Adrenal gland (tissue), 19 donors: ENCODE measurements at places on chromosomes 5 and 9. TPM values are rescaled to one million over a fixed set of nuclear protein-coding genes. Genes with fewer than 3 reads are reported as not detected.

The PROB1 gene
- total RNA-seq: 15.1 TPM

The PCDHB10 gene
- total RNA-seq: 0.50 TPM

The KIF27 gene
- total RNA-seq: 5.8 TPM

The VLDLR gene
- 54.1 TPM for total RNA-seq

The CARD9 gene
- 2.7 TPM for total RNA-seq

The ANKRD34B gene
- not detected for total RNA-seq

The PFN3 gene
- total RNA-seq: not detected

The GGTA1 gene
- total RNA-seq: 9.7 TPM

The ZSWIM6 gene
- 14.6 TPM for total RNA-seq

The OR5C1 gene
- not detected for total RNA-seq

The GNAQ gene
- 71.7 TPM for total RNA-seq

The CNTLN gene
- total RNA-seq: 10.1 TPM

- no peak for DNase-seq
Measured at GRCh38 chr5:76500633-76501393, 97.7 kb downstream of the IQGAP2 start.

GRCh38 chr5:32779754-32780415 lies 68.8 kb downstream of the NPR3 start:
- no peak for DNase-seq

DNA sequence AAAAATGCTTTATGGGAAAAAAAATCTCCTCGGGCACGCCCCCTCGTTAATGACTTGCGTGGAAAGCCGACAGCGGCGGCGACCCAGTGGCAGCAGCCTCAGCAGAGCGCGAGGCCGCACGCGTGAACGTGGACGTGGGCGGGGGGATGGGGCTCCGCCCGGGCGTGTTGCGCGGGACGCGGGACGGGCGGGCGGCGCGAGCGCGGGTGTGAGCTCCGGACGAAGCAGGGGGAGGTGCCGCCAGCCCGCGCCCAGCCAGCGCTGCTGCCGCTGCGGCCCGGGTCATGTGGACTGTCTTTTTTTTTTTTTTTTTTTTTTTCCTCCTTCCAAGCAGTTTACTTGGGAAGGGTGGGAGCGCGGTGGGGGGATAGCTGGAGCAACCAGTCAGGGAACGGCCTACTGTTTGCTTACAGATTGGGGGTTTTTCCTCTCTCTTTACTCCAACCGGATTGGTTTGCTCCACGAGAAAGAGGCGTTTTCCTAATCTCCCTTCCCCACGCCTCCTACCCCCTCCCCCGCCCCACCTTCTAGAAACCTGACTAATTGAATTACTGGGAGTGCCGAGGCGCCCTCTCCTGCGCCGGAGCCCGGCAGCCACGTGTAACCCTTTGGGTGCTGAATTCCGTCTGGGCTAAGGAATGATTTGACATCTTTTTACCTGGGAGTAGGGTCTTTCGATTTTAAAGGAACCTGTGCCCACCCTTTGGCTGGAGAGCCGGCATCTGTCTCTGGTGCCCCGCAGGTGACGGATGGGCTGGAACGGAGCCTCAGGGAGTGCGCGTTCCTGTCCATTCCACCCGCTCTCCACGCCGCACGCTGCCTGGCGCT lies 1.7 kb upstream of the EFNA5 start:
- peak; percentile 54 for DNase-seq

GRCh38 chr9:3467593-3468219 lies 58.1 kb downstream of the RFX3 start:
- peak; percentile 90 for DNase-seq

GRCh38 chr9:137631345-137632229 lies 12.8 kb downstream of the EHMT1 start:
- no peak for DNase-seq

- DNase-seq: no peak
Measured at GRCh38 chr5:144864118-144864517, 693.4 kb downstream of the KCTD16 start.

GRCh38 chr5:84791138-84791537 lies 406.5 kb upstream of the EDIL3 start:
- no peak for DNase-seq

DNA sequence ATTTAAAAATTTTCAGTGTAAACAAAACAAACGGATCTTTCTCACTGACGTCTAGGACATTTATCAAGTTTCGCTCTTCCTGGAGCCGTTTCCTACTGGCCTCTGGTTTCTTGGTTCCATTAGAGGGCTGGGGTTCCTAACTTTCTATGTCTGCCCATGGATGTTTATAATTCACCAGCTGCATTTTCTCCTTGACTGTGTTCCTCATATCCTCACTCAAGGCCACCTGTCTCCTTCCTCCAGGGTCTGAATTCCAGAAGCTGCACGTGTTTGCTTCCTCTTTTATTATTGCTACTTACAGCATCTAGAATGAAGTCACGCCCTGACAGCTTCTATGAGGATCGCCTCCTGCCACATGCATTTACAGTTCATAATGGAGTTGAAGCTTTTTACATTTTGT lies 74.1 kb upstream of the BASP1 start:
- no peak for DNase-seq

DNA sequence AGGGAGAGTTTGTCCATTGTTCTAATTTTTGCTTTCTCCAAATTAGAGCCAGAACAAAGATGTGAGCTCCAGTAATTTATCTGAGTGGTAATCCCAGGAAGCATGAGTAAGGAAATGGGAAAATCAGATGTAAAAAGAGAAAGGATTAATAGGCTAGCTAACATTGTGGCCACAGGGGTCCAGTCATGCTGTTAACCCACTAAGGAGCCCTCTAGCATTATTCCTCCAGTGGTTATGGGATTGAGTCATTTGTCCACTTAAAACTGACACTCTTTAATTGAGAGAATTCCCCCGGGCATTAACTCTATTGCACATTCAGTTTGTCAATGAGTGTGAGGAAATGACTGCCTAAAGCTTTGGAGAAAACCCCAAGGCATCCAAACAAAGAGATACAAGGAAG lies 700.3 kb upstream of the TYRP1 start:
- DNase-seq: no peak

GRCh38 chr9:87592554-87593358 lies 95.1 kb downstream of the DAPK1 start:
- DNase-seq: peak; percentile 69

DNA sequence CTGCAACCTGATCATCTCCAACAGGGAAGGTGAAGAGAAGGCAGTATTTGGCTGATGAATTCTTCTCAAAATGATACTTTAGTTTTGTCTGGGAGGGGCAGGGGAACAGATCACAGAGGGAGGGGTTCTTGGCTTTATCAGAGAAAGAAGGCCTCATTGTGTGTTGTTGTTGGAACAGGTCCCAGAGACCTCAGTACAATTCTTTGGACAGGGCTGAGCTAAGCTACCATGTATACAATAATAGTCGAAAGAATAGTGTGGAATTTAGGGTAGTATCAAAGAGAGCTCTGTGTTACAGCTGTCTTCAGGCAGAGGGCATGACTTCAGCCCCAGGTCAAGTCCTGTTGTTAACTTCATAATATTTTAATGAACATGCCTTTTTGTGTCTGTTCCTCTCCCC lies 39.9 kb downstream of the ARHGAP26 start:
- DNase-seq: no peak

- DNase-seq: no peak
Measured at GRCh38 chr5:135221187-135221473, 177.9 kb downstream of the MACROH2A1 start.

GRCh38 chr5:96538808-96539250 lies 105.8 kb upstream of the PCSK1 start:
- no peak for DNase-seq

DNA sequence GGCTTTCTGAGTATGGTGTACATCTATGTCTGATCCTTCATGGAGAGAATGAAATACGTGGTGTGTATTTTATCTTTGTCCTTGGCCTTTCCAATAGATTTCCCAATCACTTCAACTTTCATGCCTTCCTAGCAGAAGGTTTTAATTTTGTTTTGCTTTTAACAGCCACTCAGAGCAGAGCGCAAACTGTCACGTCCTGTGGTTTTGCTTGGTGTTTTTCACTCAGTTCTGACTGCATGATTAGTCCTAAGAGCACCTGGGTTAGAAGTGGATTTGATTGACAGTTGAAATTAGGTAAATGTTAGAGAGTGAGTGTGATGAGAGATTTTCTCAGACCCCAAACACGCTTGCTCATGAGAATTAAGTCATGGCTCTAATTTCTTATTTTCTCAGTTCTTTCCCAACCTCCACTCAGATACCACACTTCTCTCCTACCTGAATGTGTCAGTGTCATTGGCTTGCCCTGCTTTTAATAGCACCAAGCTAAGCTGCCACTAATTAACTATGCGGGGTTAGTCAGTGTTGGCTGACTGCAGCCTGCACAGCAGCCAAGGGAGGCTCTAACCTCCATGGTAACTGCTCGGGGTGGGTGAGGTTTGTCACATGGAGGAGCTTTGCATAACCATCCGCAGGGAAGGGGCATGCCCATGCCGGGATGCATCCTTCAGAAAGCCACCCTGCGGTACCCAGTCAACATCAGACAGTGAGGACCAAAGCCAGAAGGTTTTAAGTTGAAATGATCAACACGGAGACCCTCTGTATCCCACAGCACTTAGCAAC lies 173.4 kb downstream of the NR3C1 start:
- no peak for DNase-seq

- no peak for DNase-seq
Measured at GRCh38 chr9:35357826-35358225, 132.1 kb upstream of the RUSC2 start.

GRCh38 chr5:142432961-142433360 lies 108.1 kb upstream of the SPRY4 start:
- no peak for DNase-seq

DNA sequence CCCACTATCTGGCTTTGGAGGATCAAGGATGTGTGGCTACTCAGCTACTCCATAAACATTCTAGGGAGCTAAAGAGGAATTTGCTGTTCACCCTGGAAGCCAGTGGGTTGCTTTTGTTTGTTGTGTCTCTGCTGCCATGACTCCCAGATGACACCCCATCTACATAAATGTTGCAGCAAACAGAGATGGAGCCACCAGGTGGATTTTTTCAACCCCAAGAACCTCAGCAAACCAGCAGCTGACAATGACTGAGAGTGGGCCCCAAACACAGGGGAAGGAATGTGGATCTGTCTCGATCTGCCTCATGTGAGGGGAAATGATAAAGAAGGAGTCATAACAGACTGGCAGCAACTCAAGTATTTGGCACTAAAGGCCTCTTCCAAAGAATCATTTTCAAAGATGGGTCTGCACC lies 132.7 kb upstream of the TNC start:
- DNase-seq: no peak

DNA sequence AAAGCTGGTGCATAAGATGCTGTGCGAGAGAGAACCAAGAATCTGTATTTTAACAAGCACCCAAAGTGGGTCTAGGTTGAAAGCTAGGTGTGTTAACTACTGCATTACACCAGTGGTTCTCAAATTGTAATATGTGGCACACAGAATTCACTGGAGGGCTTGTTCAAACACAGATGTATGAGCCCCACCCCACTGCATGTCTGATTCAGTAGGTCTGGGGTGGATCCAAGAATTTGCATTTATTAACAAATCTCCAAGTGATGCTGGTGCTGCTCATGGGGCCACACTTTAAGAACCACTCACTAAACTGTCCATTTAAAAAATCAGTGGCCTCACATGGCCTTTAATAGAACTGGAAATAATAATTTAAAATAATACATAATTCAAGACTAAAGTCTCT lies 40.4 kb downstream of the LPAR1 start:
- no peak for DNase-seq

GRCh38 chr9:117757561-117758190 lies 53.5 kb downstream of the TLR4 start:
- no peak for DNase-seq

GRCh38 chr9:137412431-137412830 lies 10.5 kb downstream of the EXD3 start:
- no peak for DNase-seq

DNA sequence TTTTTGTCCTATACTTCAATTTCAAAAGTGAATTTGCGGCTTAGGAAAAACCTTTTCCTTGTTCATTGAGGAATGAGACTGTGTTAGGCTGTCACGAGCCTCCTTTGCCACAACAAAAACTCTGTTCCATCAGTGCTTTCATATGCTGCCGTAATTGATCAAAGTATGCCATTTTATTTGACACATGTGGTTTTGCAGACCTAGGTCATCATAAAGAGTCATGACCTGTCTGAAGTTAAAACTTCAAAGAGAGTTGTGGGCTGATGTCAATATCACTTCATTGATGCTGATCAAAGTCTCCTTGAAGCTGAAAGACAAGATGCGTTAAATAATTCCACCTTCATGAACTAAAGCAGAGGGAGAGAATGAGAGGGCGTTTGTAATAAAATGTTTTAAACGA lies 55.5 kb downstream of the SYK start:
- DNase-seq: no peak

GRCh38 chr9:121333950-121334773 lies 35.9 kb downstream of the STOM start:
- DNase-seq: no peak

GRCh38 chr5:54705994-54706653 lies 188.6 kb downstream of the SNX18 start:
- DNase-seq: no peak

- DNase-seq: no peak
Measured at GRCh38 chr5:91095786-91096385, 287.2 kb downstream of the ARRDC3 start.

DNA sequence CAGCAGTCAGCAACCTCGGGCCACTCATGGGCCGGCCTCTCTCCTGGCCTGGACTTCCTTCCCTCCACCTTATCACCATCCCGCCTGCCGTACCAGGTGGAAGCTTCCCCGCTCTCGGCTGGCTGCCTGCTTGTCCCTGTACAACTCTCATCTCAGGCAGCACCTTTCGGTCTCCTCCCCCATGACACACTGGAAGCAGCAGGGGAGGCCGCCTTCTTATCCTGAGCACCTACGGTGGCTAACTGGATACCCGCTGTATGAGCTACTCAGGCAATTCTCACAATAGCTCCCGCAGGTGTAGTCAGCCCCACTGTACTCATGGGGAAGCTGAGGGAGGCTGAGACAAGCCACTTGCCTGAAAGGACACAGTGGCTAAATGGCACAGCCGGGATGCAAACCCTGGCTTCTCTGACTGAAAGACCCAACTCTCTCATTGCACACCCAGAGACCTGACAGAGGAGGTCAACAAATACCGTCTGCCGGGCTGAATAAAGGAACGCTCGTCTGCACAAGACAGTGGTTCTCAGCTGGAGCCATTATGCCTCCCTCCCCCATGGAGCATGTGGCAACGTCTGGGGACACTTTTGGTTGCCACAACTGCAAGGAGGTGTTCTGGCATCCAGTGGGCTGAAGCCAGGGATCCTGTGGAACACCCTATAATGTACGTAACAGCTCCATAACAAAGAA lies 9.6 kb downstream of the STK10 start:
- DNase-seq: no peak

DNA sequence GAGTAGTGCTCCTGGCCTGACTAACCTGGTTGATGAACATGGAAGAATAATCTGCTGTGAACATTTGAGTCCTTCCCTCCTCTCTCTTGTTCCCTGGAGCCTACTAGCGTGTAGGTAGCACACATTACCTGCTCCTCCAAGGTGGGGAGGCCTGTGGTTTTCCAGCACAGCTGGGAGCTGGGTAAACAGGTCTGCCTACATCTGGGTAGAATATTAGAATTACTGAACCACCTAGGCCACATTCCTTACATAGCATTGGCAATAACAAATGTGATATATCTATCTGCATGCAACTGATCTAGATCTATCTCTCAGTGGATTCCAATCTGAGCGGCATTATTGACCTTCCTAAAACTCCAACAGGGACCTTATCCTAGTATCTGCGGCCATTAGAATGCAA lies 151.0 kb upstream of the ZNF366 start:
- DNase-seq: no peak
